ENCODE measurements at places on chromosomes 6 and 20.

- DNase-seq, result no peak
These were observed 68.0 kb downstream of the ESR1 start for GRCh38 chr6:151875524-151875923.

DNA sequence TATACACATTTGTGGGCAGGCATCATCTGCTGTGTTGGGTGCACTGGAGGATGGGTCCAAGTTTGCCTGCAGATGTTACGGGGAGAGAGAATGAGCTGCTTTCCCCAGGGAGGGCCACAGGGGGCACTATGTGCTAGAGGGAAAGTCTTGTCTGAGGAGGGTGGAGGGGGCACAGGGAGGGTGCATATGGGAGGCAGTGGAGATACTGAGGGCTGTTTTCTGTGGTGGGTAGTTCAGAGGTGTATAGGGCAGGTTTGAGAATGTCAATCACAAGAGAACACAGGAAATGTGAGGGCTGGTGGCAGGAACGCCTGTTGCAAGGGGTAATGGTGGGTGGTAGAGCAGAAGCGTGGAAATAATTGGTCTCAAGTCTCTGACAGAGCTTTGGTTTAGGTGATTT lies 7.7 kb upstream of the PTPRA start:
- no peak for DNase-seq

DNA sequence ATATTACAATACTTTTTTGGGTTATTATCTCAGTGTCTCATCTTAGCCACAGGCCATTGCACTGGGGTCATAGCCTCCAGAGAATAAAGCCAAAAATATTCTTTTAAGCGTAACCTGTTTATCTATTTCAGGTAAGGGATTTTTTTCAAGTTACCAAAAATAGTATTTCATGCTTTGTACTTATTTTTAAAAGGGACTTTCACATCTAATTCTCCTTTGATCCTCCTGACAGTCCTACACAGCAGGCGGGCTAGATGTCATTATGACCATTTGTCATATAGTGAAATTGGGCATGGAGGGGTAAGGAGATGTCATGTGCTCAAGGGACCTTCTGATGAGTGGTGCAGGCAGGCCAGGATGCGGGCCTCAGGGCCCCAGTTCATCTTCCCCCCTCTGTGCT lies 68.9 kb downstream of the TBC1D7 start:
- DNase-seq, result no peak

DNA sequence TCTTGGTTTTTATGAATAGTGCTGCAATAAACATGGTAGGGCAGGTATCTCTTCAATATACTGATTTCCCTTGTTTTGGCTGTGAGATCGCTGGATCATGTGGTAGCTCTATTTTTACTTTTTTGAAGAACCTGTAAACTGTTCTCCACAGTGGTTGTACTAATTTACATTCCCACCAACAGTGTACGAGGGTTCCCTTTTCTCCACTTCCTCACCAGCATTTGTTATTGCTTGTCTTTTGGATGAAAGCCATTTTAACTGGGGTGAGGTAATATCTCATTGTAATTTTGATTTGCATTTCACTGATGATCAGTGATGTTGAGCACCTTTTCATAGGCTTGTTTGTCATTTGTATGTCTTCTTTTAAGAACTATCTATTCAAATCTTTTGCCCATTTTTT lies 8.0 kb upstream of the ARG1 start:
- no peak for DNase-seq

- no peak for DNase-seq
These were observed 21.4 kb downstream of the FAM50B start for GRCh38 chr6:3870528-3870925.

GRCh38 chr6:12083302-12083701 lies 71.2 kb downstream of the HIVEP1 start:
- no peak for DNase-seq

DNA sequence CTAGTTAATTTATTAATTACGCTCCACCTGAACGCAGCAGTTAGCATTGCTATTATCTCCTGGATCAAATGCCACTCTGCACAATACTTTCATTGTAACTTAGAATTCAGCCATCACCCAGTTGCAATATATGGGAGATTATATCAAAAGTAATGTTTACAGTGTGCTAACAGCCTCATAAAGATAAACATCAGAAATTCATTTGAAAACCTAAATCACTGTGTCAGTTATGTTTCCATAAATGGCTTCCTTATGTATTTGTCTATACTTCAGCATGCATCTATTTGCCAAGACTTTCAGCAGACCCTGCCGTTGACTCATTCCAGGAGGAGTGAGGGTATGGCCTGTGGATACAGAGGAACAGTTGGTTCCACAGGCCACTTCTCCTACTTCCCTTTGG lies 300.1 kb downstream of the TFAP2B start:
- no peak for DNase-seq

GRCh38 chr6:32968867-32969684 lies 682 bp downstream of the BRD2 start:
- no peak for DNase-seq

DNA sequence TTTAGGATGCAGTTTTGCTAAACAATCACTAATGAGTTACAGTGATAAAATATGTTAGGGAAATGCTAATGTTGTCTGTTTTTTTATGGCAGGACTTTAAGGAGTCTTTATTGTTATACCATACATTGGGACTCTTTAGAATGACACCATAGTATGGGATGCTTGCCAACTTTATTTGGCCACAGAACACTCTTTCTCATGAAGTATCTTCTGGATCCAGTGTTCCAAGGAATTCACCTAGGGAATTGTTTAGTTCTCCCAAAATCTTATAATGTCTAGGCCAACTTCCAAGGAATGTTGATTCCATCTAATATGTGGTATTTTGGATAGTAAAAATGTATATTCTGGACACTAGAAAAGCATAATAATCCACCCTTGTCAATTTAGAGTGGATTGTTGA lies 3.3 kb downstream of the RIN2 start:
- DNase-seq, result no peak

DNA sequence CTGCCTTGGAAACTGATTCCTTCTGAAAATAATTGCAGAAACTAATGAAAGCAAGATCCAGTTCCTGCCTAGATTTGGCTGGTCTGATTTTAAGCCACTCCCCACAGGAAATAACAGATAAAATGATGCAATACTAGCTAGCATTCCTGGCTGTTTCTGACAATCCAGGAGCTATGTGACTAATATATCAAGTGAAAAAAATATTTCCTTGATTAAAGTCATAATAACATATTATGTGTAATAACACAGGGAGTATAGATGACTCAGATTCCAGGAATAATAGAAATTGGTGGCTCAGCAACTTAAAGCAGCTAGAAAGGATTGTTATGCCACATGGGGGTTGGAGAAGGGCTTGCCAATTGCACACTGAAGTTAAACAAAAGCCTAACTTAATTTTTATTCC lies 182.7 kb upstream of the SALL4 start:
- no peak for DNase-seq

DNA sequence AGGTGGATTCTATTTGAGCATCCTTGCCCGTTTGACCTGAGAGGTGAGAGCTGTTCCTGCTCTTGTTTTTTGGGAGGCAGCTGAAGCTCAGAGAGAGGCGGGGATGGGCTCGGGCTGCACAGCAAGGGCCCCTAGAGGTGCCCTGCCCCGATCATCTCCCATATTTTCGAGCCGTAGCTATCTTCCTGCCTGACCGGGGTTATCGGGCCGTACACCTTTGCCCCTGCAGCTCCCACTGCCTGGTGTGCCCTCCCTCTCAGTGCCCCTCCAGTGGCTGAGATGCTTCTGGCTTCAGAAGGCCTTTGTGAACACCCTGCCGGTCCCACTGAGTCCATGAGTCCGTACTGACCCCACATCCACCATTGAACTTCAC lies 6.7 kb downstream of the SRC start:
- DNase-seq, result no peak

DNA sequence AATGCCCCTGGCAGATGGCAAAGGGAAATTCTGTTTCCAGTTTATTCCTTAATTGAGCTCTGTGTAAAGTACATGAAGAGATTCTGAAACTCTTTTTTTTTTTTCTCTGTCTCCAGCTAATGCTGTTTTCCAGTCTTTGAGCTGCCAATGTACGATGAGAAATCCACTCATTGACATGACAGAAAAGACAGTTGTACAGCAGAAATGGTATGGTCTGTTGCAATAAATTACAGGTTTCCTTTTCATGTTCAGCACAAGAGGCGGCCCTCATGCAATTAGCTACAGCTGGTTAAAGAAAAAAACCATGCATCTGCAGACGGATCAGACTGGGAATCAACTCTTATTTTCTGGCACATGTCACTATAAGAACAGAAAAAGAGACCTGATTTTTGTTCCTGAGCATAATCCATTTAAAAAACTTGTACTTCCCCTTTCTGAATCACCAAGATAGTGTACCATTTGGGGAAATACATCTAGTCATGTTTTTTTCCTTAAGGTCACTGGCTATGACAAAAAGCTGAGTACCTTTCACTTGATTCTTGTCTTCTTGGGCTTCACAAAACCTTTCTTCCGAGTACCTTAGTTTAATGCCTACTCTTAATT lies 289.8 kb upstream of the PREP start:
- DNase-seq, result no peak

DNA sequence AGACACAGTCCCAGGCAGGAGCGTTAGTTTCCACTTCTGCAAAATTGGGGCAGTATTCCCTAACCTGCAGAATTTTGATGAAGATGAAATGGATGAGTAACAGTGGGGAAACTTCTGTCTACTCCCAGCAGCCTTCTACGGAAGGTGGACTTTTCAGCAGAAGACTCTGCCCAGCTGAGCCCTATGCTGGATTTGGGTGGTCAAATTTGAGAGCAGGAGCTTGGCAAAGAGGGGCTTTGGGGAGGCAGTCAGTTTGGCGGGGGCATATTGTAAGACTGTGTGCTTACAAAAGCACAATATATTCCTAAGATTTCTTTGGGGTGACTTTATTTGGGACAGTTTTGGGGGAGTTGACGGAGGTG lies 5.4 kb upstream of the SDCBP2 start:
- DNase-seq, result no peak

DNA sequence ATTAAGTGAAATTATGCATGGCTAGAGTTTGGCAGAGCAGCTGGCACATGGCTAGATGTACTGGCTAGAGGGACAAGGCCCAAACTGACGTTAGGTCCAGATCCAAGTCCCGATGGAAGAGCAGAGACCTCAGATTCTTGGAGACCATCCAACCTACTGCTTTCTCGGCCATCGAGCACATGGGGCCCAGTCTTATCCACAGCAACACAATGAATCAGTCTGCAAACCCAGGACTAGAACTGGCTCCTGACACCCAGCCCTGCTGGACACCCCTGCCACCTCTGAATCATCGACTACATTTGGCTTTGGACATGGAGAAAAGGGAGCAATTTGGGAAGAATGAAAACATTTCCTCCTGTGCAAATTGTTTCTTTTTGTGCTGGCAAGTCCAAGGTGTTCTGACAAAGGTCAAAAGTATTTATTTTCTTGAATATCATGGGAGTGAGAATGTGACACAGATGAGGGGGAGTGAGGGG lies 23.9 kb upstream of the YWHAB start:
- no peak for DNase-seq

DNA sequence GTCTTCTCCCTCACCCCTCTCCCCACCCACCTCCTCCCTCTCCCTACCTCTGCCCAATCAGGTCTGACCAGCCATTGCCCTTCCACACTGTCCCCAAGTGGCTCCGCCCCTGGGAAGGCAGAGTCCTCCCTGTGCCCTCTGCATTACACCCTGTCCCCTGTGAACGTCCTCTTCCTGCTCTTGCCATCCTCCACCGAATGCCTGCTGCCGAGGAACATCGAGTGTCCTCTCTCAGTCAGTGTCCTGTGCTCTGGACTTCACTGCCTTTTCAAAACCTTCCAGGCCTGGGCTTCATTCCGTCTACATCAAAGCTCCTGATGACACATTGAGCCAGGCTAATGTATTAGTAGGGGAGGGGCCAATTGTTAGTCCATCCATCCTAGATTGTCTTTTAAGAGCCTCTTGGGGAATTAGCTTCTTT lies 3.3 kb upstream of the PACSIN1 start:
- DNase-seq, result no peak

GRCh38 chr6:100427452-100427851 lies 37.3 kb downstream of the SIM1 start:
- DNase-seq, result no peak

GRCh38 chr20:21706261-21707195 lies 1.1 kb downstream of the PAX1 start:
- no peak for DNase-seq

GRCh38 chr6:134123666-134124208 lies 71.3 kb upstream of the SLC2A12 start:
- no peak for DNase-seq

GRCh38 chr6:24149296-24149695 lies 23.3 kb downstream of the NRSN1 start:
- no peak for DNase-seq

GRCh38 chr20:32478576-32478975 lies 106.6 kb downstream of the NOL4L start:
- no peak for DNase-seq

DNA sequence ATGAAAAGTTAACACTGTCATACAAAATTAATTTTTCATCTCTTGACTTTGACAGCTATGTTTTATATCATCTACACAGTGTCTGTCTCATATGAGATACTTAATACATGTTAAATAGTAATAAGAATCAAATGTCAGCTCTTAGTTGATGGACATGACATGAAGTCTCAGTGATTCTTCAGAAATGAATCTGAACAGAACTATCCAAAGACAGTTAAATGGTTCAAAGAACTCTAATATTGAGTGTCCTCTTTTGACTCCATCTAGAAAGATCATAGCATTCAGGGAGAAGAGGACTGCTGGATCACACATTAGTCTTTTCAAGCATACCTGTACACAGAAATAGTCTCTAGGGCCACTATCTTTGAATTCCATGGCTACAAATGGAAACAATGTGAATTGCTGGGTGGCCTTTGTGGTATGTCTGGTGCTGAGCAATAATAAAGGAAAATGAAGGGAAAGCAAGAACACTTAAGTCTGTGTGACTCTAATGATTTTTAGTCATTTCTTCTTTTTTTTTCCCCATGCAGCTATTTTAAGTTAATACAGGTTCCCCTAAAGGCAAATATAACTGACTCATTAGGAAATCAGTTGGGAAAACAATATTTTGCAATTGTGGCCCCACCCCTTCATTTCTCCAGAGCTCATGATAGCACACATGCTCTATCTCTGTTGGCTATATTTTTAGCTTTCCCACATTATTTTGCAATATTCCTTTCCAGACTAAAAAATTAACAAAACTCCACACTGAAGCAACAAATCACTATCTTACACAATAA lies 367.5 kb downstream of the GRIK2 start:
- DNase-seq, result no peak

- no peak for DNase-seq
These were observed 40.7 kb downstream of the TAF8 start for GRCh38 chr6:42090819-42091717.

- no peak for DNase-seq
These were observed 97.0 kb downstream of the KCNB1 start for GRCh38 chr20:49385465-49385864.

DNA sequence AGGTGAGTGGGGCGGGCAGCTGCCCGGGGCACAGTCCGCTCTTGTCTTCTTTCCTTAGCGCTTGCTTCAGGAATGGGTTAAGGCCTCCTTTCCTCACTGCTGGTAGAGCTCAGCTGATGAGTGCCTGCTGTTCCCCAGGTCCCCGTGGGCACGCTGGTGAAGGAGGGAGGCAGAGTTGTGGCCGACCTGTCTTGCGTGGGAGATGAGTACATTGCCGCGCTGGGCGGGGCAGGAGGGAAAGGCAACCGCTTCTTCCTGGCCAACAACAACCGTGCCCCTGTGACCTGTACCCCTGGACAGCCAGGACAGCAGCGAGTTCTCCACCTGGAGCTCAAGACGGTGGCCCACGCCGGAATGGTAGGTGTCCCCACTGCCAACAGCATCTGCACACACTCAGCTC lies 15.7 kb downstream of the MTG2 start:
- no peak for DNase-seq

- DNase-seq, result no peak
These were observed 299.6 kb downstream of the TAF4 start for GRCh38 chr20:61765871-61766654.

GRCh38 chr6:109714166-109714565 lies 23.1 kb downstream of the FIG4 start:
- DNase-seq, result no peak
